Effector memory CD4-positive, alpha-beta T cell (primary cell): ENCODE measurements at places on chromosomes 2 and 18.

DNA sequence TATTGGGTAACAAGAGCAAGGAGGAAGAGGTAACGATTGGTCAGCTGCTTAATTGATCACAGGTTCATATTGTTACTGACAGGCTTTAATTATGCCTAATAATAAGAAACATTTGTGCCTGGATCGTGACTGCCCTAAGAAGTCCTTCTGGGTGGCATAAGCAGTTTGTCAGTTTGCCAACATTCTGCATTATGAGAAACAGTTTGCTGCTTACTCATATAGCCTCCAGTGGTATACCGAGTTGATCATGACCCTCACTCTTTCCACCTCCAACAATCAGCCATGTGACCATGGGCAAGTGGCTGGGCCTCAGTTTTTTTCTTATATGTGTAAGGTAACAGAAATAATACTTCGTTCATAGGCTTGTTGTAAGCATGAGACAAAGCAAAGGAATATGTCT lies 96.6 kb upstream of the CABLES1 start:
- DNase-seq = no peak
- H3K27me3 ChIP-seq = no peaks in the 10 kb centered on the region
- H3K36me3 ChIP-seq = no peaks in the 10 kb centered on the region
- no peak overlapping the region for H3K4me3 ChIP-seq

DNA sequence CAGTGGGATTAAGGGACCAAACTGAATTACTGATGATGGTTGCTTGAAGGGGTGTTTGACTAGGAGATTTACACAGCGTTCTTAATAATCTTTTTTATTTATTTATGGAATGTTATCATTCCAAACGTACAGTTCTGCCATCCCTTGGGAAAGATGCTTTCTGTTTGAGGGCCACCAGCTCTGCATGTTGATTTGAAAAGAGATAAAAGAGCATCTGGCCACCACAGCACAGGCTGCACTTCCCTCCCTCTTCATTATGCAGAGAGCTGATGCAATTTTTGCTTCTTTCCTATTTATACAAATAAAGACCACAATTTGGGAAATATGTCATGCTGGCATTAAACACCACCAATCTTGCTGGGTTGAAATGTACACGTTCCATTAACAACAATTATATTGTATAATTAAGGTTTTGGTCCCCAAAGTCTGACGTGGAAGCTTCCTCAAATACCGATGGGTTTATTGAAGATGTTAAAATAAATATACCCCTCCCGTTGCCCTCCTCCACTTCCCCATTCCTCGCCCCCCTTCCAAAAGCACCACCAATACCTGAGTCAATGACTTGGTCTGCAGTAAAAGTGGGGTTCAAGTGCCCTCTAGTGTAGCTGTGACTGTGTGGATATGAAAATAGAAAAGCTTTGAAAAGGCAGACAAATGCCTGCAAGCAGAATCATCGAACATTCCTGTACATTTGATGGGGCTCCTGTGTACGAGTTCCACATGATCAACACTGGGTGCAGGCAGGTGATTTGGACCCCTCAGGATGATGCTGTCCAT lies 211.9 kb downstream of the HRH4 start:
- H3K27me3 ChIP-seq = no peaks in the 10 kb centered on the region
- H3K27ac ChIP-seq = no peak overlapping the region
- H3K4me3 ChIP-seq = no peak overlapping the region
- H3K36me3 ChIP-seq = no peaks in the 10 kb centered on the region

DNA sequence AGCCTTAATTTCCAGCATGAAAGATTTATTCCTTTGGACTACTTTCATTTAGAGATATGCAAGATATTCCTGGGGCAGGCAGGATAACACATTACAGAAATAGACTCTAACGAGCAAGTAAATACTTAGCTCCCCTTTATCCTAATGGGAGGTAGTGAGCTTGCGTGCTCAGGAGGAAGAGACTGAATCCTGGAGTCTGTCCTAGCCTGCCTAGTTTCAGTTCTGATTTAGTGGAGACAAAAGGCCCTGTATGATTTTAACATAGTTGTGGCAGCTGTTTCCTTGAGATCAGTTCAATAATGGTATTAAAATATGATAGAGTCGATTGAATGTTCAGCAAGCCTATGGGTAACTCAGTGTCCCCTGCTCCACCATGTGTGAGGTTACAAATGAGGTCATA lies 109.5 kb downstream of the FMNL2 start:
- no peaks in the 10 kb centered on the region for H3K36me3 ChIP-seq
- no peaks in the 10 kb centered on the region for H3K4me1 ChIP-seq
- no peak overlapping the region for H3K27ac ChIP-seq
- H3K4me3 ChIP-seq = no peak overlapping the region
- no peaks in the 10 kb centered on the region for H3K27me3 ChIP-seq

DNA sequence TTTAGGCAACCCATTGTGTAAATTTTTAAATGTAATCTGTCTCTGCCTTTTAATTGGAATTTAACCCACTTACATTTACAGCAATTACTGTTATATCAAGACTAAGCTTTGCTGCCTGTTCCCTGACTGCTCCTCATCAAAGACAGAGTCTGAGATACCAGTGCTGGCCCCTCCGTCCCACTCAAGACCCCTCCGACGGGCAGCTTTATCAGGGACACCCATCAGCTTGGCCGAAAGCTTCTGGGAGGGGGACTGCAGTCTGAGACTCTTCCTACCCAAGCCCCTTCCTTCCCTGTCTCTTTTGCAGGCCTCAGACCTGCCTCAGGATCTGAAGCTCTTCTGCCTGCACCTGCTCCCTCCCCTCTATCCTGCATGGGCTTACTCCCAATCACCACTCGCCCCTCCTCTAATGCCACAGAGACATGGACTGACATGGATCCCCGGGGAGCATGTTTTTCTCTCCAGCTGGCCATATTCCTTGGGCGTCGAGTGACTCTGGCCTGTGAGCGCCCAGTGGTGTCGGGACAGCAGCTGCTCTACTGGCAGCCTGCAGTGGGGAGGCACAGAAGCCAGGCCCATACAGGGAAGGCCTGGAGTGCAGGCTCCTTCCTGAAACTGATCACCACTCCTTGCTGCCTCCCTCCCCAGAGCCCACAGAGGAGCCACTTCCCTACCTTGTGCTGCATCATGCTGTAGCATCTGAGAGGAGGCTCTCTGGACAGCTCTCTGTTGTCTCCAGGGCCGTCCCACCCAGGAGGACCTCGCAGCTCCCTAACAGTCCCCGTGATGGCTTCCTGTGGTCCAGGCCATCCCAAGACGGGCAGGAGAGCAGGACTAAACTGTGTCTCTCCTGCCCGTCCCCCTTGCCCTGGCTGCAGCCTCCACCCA lies 3.7 kb upstream of the KIF1A start:
- DNase-seq = no peak
- H3K36me3 ChIP-seq = no peaks in the 10 kb centered on the region
- peaks cover 17% of the 10 kb centered on the region for H3K4me1 ChIP-seq

DNA sequence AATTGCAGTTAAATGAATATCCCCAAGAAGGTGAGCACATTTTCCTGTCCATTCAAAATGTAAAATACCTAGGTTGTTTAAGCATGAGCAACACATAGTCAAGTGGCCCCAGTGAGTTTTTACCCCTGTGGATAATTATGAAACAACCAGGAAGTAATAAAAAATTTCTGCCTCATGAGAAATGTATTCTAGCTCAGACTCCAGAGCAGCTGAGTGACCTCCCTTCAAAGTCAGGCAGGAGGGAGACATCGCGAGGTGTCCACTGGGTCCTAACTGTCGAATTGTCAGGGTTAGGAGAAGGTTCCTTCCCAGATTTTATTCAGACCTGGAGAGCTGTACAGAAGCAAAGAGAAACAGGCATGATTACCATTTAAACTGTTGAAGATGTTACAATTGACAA lies 416.6 kb upstream of the SMIM21 start:
- no peaks in the 10 kb centered on the region for H3K36me3 ChIP-seq
- DNase-seq = no peak
- no peak overlapping the region for H3K27ac ChIP-seq
- no peaks in the 10 kb centered on the region for H3K27me3 ChIP-seq
- H3K4me3 ChIP-seq = no peak overlapping the region

GRCh38 chr2:234628953-234629352 lies 132.1 kb upstream of the ARL4C start:
- no peaks in the 10 kb centered on the region for H3K4me1 ChIP-seq
- no peak overlapping the region for H3K4me3 ChIP-seq

DNA sequence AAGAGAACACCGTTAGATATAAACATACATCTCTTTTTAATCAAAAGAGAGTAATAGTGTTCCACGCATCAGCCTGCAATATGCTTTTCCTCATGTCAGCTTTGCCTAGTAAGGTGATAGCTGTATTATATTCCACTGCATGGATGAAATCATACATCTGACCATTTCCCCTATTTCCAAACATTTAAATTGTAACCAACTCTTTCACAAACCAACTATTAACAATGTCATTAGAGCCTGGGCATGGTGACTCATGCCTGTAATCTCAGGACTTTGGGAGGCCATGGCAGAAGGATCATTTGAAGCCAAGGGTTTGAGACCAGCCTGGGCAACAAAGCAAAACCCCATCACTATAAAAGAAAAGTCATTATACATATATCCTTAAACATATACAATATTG lies 284.8 kb downstream of the BCL11A start:
- H3K4me3 ChIP-seq = no peak overlapping the region
- no peaks in the 10 kb centered on the region for H3K4me1 ChIP-seq
- H3K36me3 ChIP-seq = no peaks in the 10 kb centered on the region
- no peak overlapping the region for H3K27ac ChIP-seq
- H3K27me3 ChIP-seq = no peaks in the 10 kb centered on the region

- H3K27me3 ChIP-seq = no peaks in the 10 kb centered on the region
- H3K4me1 ChIP-seq = no peaks in the 10 kb centered on the region
- no peak overlapping the region for H3K4me3 ChIP-seq
- DNase-seq = no peak
Observed at GRCh38 chr18:34970106-34970505, 71.1 kb upstream of the MAPRE2 start.

GRCh38 chr2:42153944-42154581 lies 15.1 kb upstream of the EML4 start:
- H3K4me1 ChIP-seq = no peaks in the 10 kb centered on the region
- H3K4me3 ChIP-seq = no peak overlapping the region
- DNase-seq = no peak
- H3K27ac ChIP-seq = no peak overlapping the region
- no peaks in the 10 kb centered on the region for H3K36me3 ChIP-seq
- H3K27me3 ChIP-seq = no peaks in the 10 kb centered on the region

DNA sequence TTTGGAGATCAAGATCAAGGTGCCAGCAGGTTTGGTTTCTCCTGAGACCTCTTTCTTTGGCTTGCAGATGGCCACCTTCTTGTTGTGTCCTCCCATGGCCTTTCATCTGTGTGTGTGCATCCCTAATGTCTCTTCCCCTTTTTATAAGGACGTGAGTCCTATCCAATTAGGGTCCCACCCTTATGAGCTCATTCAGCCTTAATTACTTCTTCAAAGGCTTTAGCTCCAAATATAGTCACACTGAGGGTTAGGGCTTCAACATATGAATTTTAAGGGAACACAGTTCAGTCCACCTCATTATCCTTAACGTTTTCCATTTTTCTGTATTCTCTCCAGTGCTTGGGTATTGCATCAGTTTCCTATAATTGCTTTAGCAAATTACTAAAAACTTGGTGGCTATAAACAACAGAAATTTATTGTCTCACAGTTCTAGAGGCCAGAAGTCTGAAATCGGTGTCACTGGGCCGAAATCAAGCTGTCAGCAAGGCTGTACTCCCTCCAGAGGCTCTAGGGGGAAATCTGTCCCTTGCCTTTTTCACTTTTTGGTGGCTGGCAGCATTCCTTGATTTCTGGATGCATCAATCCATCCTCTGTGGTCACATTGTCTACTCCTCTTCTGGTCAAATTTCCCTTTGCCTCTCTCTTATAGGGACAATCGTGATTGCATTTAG lies 34.1 kb downstream of the CDC42EP3 start:
- peaks cover 38% of the 10 kb centered on the region for H3K4me1 ChIP-seq
- peaks cover 3% of the 10 kb centered on the region for H3K36me3 ChIP-seq
- H3K27ac ChIP-seq = no peak overlapping the region
- no peaks in the 10 kb centered on the region for H3K27me3 ChIP-seq
- no peak overlapping the region for H3K4me3 ChIP-seq

- no peaks in the 10 kb centered on the region for H3K4me1 ChIP-seq
- no peak overlapping the region for H3K4me3 ChIP-seq
- H3K36me3 ChIP-seq = peaks cover 12% of the 10 kb centered on the region
- no peaks in the 10 kb centered on the region for H3K27me3 ChIP-seq
Observed at GRCh38 chr18:12328179-12328823, 20.3 kb downstream of the TUBB6 start.
